ENCODE measurements at places on chromosomes 5 and 9.

DNA sequence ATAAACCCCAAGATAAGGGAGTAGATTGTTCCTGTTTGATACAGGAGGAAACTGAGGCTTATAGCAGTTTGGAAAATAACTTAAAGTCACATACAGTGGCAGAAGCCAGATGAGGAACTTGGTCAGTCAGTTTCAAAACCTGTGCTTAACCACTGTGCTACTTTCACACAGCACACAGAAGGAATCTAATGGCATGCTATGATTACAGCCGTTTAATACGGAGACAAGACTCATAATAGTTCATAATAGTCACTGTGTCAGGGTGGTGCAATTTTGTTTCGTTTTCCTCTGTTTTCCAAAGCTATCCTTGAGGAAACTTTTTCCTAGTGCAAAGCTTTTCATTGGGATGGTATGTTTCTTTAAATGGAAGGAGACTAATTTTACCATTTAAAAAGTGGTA is 112.3 kb downstream of the GCNT1 start:
- DNase-seq, result no peak

DNA sequence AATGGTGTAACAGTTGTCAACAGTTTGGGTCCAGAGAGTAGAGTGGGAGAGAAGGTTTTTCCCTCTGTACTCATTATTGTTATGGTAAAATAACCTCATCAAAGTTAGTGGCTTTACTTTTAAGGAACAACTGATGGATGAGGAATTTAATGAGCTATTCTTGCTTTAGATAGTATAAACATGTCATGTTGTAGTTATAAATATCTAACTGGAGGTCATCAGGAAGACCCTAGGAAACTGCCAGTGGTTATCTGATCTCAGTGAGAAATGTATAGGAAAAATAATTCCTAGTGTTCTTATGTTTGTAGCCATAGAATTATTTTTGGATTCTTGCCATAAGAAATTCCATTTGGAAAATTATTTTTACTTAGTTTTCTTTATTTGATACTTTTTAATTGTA is 4.1 kb downstream of the ERCC6L2 start:
- no peak for DNase-seq

GRCh38 chr9:35618854-35619799 is 914 bp upstream of the CD72 start:
- DNase-seq, result no peak

DNA sequence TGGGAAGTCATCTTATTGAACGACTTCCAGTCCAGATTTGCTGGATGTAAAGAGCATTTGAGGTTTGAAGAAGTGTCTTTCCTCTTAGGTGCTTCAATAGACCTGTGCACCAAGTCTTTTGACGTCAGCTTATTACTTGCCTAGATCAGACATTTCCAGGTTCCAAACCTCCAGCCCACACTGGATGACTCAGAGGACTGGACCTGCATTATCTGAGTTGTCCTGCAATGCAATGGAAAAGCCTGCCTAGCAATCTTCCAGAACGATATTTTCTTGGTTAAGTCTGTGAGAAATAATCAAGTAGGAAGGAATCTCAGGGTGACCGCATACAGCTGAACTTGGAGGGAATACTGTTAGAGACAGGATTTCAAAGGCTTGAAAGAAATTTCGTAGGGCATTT is 147.2 kb upstream of the MOCS2 start:
- DNase-seq, result no peak

DNA sequence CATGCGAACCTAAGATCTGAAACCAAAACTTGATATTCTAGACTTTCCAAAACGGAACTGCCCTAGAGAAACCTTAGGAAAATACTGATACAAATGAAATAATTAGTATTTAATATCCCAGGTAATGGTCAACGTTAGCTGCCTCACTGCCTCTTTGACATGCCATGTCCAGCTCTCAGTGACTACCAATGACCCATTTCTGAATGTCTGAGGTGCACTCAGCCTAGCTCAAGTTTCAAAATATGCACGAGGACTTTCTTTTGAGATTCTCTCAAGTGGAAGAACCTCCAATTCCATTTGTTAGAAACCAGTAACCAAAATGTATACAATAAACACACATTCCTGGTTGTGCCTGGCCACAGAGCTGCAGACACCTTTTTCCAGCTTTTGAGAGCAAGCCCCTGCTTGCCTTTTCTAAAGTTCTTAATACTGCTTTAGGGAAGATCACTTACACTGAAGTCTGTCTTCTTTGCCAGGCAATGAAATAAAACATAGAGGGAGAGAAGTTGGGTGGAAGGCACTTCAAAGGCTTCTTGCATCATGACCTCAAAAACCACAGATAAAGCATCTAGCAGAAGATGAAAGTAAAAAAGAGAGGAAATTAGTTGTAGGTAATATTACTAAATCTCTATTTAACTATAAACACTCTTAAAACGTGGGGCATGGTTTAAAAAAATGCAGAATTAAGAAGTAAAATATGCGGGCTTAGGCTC is 87.9 kb downstream of the MRPS27 start:
- DNase-seq, result no peak

- no peak for DNase-seq
Measured at GRCh38 chr5:38888041-38888440, 42.2 kb downstream of the OSMR start.

GRCh38 chr9:6415266-6415665 is 2.3 kb downstream of the UHRF2 start:
- DNase-seq, result no peak

All from neural crest cell (in vitro differentiated cells).